ENCODE measurements at places on chromosomes 13 and 19. TPM values are rescaled to one million over a fixed set of nuclear protein-coding genes. Genes with fewer than 3 reads are reported as not detected.
A peak's percentile ranks its signal among the peaks of the same experiment; 100 is the strongest.

Gene CAMSAP3
- 0.89 TPM for total RNA-seq

Gene GPX4
- 383 TPM for total RNA-seq

Gene CD22
- total RNA-seq = 3.5 TPM

Gene ZNF57
- 7.8 TPM for total RNA-seq

DNA sequence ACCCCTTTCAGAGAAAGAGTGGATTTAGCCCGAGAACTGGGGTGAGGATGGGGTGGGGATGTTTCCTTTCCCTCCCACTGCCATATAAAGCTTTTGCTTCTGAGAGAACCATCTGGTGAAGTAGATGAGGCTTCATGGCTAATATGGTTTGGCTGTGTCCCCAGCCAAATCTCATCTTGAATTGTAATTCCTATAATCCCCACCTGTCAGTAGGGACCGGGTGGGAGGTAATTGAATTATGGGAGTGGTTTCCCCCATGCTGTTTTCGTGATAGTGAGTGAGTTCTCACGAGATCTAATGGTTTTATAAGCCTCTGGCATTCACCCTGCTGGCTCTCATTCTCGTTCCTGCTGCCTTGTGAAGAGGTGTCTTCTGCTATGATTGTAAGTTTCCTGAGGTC is 270.9 kb downstream of the LMO7 start:
- H3K4me3 ChIP-seq = no peak overlapping the region
- no peaks in the 10 kb centered on the region for H3K36me3 ChIP-seq
- DNase-seq = no peak
- H3K27me3 ChIP-seq = no peaks in the 10 kb centered on the region
- no peak overlapping the region for H3K27ac ChIP-seq
- no peaks in the 10 kb centered on the region for H3K4me1 ChIP-seq

- H3K36me3 ChIP-seq = no peaks in the 10 kb centered on the region
- H3K4me3 ChIP-seq = no peak overlapping the region
- DNase-seq = no peak
- no peak overlapping the region for H3K27ac ChIP-seq
- H3K4me1 ChIP-seq = peaks cover 26% of the 10 kb centered on the region
Observed at GRCh38 chr13:109693213-109693612, 93.2 kb downstream of the IRS2 start.

GRCh38 chr19:29806098-29806866 is 5.5 kb upstream of the CCNE1 start:
- H3K27ac ChIP-seq = peak overlapping the region; percentile 53
- no peaks in the 10 kb centered on the region for H3K27me3 ChIP-seq
- no peaks in the 10 kb centered on the region for H3K36me3 ChIP-seq
- peak; percentile 82 for DNase-seq
- H3K4me3 ChIP-seq = no peak overlapping the region

- H3K27ac ChIP-seq = no peak overlapping the region
- DNase-seq = no peak
- no peak overlapping the region for H3K4me3 ChIP-seq
- no peaks in the 10 kb centered on the region for H3K27me3 ChIP-seq
Observed at GRCh38 chr13:40819797-40820315, 30.4 kb downstream of the SLC25A15 start.

- no peak overlapping the region for H3K27ac ChIP-seq
- no peaks in the 10 kb centered on the region for H3K36me3 ChIP-seq
- H3K4me3 ChIP-seq = no peak overlapping the region
- H3K4me1 ChIP-seq = no peaks in the 10 kb centered on the region
- no peak for DNase-seq
Observed at GRCh38 chr13:96632536-96633320, 361.5 kb downstream of the OXGR1 start.

- H3K36me3 ChIP-seq = no peaks in the 10 kb centered on the region
- H3K27ac ChIP-seq = no peak overlapping the region
- H3K4me3 ChIP-seq = peak overlapping the region; percentile 35
- DNase-seq = no peak
Observed at GRCh38 chr19:8610936-8611300, 403 bp upstream of the ADAMTS10 start.

- no peaks in the 10 kb centered on the region for H3K4me1 ChIP-seq
- H3K27me3 ChIP-seq = no peaks in the 10 kb centered on the region
- H3K27ac ChIP-seq = no peak overlapping the region
- no peaks in the 10 kb centered on the region for H3K36me3 ChIP-seq
Observed at GRCh38 chr19:23527797-23528196, 132.5 kb upstream of the ZNF91 start.

Measured in K562 (cell line).